Smooth muscle cell of the umbilical artery (primary cell): ENCODE measurements at places on chromosomes 1 and 21. TPM values are rescaled to one million over a fixed set of nuclear protein-coding genes. Genes with fewer than 3 reads are reported as not detected.

The MYOG gene
- total RNA-seq: not detected in 2 replicates

The FCGR1A gene
- total RNA-seq: not detected in 2 replicates

The C2CD2 gene
- total RNA-seq: 17.8 and 29.5 TPM in 2 replicates

The PROK1 gene
- total RNA-seq: not detected in 2 replicates

The CERS2 gene
- total RNA-seq: 67.4 and 80.4 TPM in 2 replicates

The RAP1A gene
- total RNA-seq: 25.8 and 37.7 TPM in 2 replicates

The MYCBP gene
- 9.2 and 14.8 TPM in 2 replicates for total RNA-seq

The ICOSLG gene
- under 0.01 and 0.46 TPM in 2 replicates for total RNA-seq

The SPRR2G gene
- total RNA-seq: not detected in 2 replicates

The SAMSN1 gene
- not detected in 2 replicates for total RNA-seq

The MXRA8 gene
- total RNA-seq: 172 and 187 TPM in 2 replicates

The PLA2G2C gene
- total RNA-seq: not detected in 2 replicates

The WDR64 gene
- total RNA-seq: not detected in 2 replicates

The STIL gene
- total RNA-seq: 2.1 and 9.1 TPM in 2 replicates

The PIGR gene
- not detected in 2 replicates for total RNA-seq

The PRDM15 gene
- 3.9 and 7.0 TPM in 2 replicates for total RNA-seq

The LIPI gene
- total RNA-seq: not detected in 2 replicates

The CD84 gene
- total RNA-seq: not detected in 2 replicates

The GNL2 gene
- 44.5 and 81.6 TPM in 2 replicates for total RNA-seq

The F13B gene
- not detected in 2 replicates for total RNA-seq

The GPR157 gene
- total RNA-seq: 3.6 and 4.7 TPM in 2 replicates

The FAM72B gene
- 0.30 and 2.5 TPM in 2 replicates for total RNA-seq

The ZNF684 gene
- total RNA-seq: 3.8 and 6.2 TPM in 2 replicates

The SAMD13 gene
- total RNA-seq: 0.30 and 0.42 TPM in 2 replicates

The CLCA1 gene
- total RNA-seq: not detected in 2 replicates

The TSACC gene
- total RNA-seq: not detected in 2 replicates

The CFHR4 gene
- total RNA-seq: not detected in 2 replicates

The SMCP gene
- not detected in 2 replicates for total RNA-seq

The CHML gene
- 9.2 and 17.5 TPM in 2 replicates for total RNA-seq

The NCAM2 gene
- 4.8 and 56.1 TPM in 2 replicates for total RNA-seq

The TMIGD3 gene
- not detected in 2 replicates for total RNA-seq

The LRRC42 gene
- total RNA-seq: 24.3 and 33.9 TPM in 2 replicates

The TRIM45 gene
- total RNA-seq: 2.4 and 5.3 TPM in 2 replicates

The REN gene
- not detected in 2 replicates for total RNA-seq

The ACKR1 gene
- total RNA-seq: not detected in 2 replicates

The DHRS3 gene
- 160 and 520 TPM in 2 replicates for total RNA-seq

The TCP10L gene
- total RNA-seq: 0.46 and 0.59 TPM in 2 replicates

The KCNA3 gene
- 0.14 TPM in 1 of 2 replicates, not detected in the other for total RNA-seq

The NHLH1 gene
- total RNA-seq: not detected in 2 replicates

The PDC gene
- total RNA-seq: under 0.01 TPM in 1 of 2 replicates, not detected in the other

The WNT3A gene
- total RNA-seq: not detected in 2 replicates

The TMEM54 gene
- 31.5 and 37.3 TPM in 2 replicates for total RNA-seq

The C8A gene
- total RNA-seq: under 0.01 TPM in 1 of 2 replicates, not detected in the other

The CELA3A gene
- total RNA-seq: not detected in 2 replicates
